Naive thymus-derived CD8-positive, alpha-beta T cell (primary cell): ENCODE measurements at places on chromosomes 5 and 9. TPM values are rescaled to one million over a fixed set of nuclear protein-coding genes. Genes with fewer than 3 reads are reported as not detected.

DNA sequence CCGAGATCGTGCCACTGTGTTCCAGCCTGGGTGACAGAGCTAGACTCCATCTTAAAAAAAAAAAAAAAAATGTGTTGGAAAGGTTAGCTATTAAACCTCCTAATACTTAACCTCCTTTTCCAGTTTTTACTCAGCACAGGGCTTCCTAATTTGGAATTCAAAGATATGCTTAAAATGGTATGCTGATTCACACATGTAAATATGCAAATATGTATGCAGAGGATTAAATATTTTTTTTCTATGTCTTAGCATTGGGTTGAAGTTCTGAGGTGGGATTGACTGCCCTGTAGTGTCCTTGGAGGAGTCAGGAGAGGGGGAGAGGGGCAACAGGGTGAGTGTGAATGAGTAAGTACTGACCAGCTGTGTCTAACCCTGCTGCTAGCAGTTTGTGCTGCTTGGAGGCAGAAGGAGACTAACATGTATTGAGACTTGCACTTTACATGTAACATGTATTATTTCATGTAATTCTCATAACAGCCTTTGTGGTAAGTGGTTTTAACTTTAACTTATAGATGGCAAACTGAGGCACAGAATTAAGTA is 63.2 kb downstream of the SLC44A1 start:
- no peaks in the 10 kb centered on the region for H3K27me3 ChIP-seq
- DNase-seq = no peak
- peaks cover 14% of the 10 kb centered on the region for H3K36me3 ChIP-seq
- H3K4me1 ChIP-seq = peaks cover 5% of the 10 kb centered on the region
- H3K27ac ChIP-seq = no peak overlapping the region

DNA sequence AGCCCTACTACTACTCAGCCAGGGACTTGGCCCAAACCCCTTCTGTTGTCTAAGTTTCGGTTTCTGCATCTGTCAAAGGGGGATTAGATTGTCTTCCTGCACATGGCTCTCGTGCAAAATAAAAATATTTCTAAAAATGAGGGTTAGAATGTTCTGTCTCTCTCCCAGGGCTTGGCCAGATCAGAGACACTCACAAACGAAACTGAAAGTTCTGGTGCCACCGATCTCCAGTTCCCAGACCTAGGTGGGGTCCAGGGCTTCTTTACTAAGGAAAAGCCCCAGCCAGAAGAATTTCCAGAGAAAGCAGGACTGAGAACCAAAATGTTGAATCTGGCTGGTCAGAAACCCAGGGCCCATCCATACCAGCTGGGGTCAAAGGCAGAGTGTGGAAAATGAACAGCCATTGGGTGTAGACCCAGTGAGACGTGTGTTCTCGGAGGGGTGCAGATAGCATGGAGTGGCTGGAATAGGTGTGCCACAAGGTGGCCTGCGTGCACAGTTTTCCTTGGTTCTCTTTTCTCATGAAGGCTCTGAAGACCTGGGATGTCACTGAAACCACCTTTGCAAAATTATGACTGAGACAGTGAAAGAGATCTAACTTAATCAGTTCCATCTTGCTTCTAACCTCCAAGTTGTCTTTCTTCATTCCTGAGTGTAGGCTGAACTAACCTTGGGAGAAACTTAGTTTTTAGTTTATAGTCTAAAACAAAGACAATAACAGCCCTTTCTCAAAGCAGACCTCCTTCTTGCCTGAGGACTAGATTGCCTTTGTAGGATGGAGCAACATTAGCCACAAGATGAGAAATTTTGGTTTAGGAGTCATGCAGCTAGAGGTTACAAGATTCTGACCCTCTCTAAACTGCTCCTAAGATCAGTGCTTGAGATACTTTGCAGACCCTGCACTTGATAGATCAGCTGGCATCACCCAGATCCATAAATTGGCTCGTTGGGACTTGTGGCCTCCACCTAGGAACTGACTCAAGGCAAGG is 2.3 kb upstream of the SLC23A1 start:
- no peak for DNase-seq
- H3K27me3 ChIP-seq = no peaks in the 10 kb centered on the region
- H3K36me3 ChIP-seq = no peaks in the 10 kb centered on the region
- H3K27ac ChIP-seq = peak overlapping the region; percentile 90

DNA sequence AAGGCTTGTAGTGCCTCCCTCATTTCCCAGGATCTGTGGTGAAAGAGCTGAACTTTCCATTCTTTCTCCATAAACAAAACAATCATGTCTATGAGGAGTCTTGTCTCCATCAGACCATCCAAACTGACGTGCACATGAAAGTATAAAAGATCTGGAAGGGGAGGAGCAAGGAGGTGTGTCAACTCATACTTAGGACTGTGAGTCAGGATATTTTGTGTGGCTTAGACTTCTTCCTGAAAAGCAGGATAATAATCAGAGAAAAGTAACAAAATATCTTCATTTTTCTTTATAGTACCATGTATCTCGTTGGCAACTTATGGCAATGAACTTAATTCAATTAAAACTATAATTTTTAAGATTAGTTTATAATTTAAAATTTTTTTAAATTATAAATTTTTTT is 96.0 kb upstream of the PRRC1 start:
- no peaks in the 10 kb centered on the region for H3K4me1 ChIP-seq
- H3K27ac ChIP-seq = no peak overlapping the region
- no peaks in the 10 kb centered on the region for H3K36me3 ChIP-seq
- H3K27me3 ChIP-seq = peaks cover 3% of the 10 kb centered on the region

- no peaks in the 10 kb centered on the region for H3K4me1 ChIP-seq
- H3K4me3 ChIP-seq = no peak overlapping the region
- DNase-seq = no peak
- peaks cover 21% of the 10 kb centered on the region for H3K27me3 ChIP-seq
These were observed 79.4 kb downstream of the ZNF366 start for GRCh38 chr5:72427488-72428437.

GRCh38 chr5:124740071-124740470 is 6.4 kb downstream of the ZNF608 start:
- DNase-seq = no peak
- no peak overlapping the region for H3K4me3 ChIP-seq
- H3K27ac ChIP-seq = no peak overlapping the region
- peaks cover 24% of the 10 kb centered on the region for H3K27me3 ChIP-seq

- no peaks in the 10 kb centered on the region for H3K36me3 ChIP-seq
- no peak overlapping the region for H3K4me3 ChIP-seq
- H3K27ac ChIP-seq = no peak overlapping the region
- no peaks in the 10 kb centered on the region for H3K4me1 ChIP-seq
- no peaks in the 10 kb centered on the region for H3K27me3 ChIP-seq
These were observed 314.3 kb upstream of the CHD1 start for GRCh38 chr5:99243111-99243510.

DNA sequence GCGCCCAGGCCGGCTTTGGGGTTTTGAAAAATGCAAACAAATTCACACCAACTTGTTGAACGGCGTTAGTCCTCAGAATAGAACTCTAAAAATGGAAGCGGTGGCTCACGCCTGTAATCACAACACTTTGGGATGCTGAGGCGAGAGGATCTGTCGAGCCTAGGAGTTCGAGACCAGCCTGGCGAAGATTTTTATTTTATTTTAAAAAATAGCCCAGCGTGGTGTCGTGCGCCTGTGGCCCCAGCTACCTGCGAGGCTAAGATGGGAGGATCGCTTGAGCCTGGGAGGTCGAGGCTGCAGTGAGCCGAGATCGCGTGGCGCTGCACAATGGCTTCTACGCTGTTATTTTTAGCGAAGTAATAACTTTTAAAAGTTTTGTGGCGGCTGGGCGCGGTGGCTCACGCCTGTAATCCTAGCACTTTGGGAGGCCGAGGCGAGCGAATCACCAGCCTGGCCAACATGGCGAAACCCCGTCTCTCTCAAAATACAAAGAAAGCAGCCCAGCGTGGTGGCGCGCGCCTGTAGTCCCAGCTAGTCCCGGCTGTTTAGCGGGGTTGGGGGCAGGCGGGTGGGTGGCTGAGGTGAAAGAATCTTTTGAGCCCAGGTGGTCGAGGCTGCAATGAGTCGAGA is 694 bp upstream of the PLIN2 start:
- no peak for DNase-seq
- peak overlapping the region; percentile 83 for H3K4me3 ChIP-seq
- peak overlapping the region; percentile 90 for H3K27ac ChIP-seq

DNA sequence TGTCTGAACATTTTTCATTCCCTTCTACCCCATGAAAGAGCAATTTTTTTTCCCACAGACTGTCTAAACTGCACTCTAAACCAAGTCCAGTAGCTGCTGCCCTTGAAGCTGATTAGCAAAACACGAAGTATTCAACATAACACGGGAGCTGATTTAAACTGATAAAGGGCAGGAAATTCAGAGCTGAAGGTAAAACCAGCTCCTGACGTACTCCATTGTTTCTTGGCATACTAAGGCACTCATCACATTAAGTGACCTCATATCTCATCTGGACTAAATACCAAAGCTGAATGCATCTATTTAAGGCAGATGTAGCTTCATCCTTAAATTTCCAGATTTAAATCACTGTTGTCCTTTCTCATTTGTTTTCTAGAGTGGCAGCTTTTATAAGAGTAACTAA is 12.0 kb downstream of the GDF9 start:
- no peak for DNase-seq
- H3K4me1 ChIP-seq = no peaks in the 10 kb centered on the region
- no peak overlapping the region for H3K27ac ChIP-seq
- peaks cover 9% of the 10 kb centered on the region for H3K27me3 ChIP-seq

The CBY3 gene
- 0.99 TPM for total RNA-seq

The TRAPPC13 gene
- 21.6 TPM for total RNA-seq

The FSTL4 gene
- 1.5 TPM for total RNA-seq

The MSMP gene
- 0.88 TPM for total RNA-seq
